ENCODE measurements at places on chromosomes 1 and 21.

- peak; percentile 89 for DNase-seq
Observed at GRCh38 chr1:56578963-56579875, at the start of gene PLPP3. TSS of gene PLPP3 (minus strand) at chr1:56579563. CDS start at chr1:56579016, 547 bp downstream.

DNA sequence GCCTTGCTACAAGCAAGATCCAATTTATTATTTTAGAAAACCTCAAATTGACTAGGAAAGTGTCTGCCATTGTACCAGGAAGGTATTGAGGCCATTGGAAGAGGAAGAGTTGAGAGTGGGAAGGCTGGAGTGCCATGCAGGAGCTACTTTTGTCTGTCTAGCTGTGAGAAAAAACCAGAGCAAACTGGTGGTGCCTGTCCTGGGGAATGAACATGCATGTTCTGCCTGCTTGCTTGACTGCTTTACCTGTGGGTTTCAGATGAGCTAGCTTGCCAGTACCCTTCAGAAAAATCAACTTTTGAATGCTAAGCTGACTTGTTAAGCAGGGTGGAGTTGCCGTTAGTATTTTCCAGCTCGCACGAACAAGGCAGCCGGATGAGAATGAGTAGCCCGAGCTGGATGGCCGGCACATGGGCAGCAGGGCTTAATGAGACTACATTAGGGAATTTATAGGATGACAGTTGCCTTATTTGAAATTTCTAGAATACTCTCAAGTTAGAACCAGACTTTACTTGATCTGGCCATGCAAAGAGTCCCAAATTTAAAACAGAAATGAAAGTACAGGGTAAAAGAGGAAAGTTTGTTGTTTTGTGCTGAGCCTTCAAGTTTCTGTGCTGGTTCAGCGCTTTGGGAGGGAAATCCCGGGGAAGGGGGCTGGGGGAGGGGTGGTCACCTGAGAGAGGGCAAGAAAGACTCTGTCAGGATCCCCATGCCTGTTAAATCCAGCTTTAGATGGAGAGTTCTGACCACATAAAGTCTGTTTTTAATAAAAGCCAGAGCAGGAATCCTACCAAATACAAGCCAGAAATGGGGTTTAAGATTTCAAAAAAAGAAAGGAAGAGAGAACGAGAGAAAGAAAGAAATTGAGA, 29.6 kb upstream of the C1orf105 start:
- DNase-seq, result no peak

DNA sequence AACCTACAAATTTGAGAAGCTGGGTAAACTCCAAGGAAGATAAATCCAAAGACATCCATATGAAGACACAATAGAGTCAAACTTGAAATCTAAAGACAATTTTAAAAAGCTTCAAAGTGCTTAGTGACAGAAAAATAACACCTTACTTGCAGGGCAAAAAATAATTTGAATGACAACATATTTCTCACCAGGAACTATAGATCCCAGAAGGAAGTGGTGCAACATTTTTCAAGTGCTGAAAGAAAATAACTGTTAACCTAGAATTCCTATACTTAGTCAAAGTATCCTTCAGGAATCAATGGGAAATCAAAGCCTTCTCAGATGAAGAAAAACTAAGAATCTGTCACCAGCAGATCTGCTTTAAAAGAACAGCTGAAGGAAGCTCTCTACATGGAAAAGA, 184.4 kb downstream of the HLX start:
- no peak for DNase-seq

GRCh38 chr1:72037745-72038343, 244.5 kb downstream of the NEGR1 start:
- DNase-seq, result peak; percentile 24

DNA sequence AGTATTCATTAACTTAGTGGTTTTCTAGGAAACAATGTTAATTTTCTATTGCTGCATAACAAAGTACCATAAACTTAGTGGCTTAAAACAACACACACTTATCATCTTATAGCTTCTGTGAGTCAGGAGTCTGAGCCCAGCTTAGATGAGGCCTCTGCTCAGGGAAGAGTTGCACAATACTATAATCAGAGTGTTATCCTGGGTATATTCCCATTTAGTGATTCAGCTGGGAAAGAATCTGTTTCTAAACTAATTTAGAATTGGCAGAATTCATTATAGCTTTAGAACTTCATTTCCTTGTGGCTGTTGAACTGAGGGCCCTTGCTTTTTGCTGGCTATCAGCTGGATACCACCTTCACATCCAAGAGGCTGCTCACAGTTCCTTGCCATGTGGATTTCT, 515.5 kb downstream of the BRINP3 start:
- peak; percentile 93 for DNase-seq

- no peak for DNase-seq
Observed at GRCh38 chr1:204829133-204829825, 41.4 kb upstream of the NFASC start.

GRCh38 chr21:35382696-35383095, 333.6 kb upstream of the RUNX1 start:
- peak; percentile 30 for DNase-seq

- no peak for DNase-seq
Observed at GRCh38 chr1:116203920-116204319, 92.7 kb downstream of the MAB21L3 start.

DNA sequence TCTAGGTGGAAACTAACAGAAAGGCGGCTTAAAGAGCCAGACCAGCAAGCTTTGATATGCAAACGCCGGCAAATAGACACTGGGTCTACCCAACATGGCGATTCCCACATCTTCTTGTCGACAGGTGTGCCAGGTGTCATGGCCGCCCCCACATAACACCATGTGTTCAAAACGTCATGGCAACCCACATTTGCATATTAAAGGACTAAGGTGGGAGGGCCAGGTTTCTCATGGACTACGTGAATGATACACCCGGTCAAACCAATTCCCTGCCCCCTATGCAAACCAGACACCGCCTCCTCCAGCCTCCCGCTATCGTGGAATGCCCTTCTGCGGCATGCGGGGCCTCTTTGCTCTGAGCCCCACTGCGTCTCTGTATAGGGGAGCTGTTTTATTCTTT, 41.3 kb downstream of the ICOSLG start:
- DNase-seq, result no peak

DNA sequence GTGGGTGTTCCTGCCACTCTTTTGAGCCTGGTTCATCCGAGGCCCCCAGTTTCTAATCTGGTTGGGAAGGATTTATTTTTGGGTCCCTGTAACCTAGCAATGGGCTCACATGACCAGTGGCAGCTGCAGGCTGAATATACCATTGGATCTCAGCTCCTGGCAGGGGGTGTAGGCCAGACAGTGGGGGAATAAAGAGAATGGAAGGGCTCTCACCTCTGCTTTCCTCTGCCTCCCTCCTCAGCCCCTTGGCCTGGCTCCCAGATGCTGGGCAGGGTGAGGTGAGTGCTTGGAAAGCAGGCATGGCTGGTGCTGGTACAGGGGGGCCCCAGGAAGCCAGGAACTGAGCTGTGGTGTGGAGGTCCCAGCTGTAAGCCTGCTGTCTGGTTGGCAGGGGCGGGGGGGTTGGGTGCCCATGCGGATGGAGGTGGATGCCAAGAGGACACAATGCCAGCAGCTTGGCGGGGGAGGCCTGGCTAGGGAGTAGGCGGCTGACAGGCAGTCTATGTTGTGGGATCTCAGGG, 3.6 kb upstream of the GPR61 start:
- no peak for DNase-seq

- DNase-seq, result peak; percentile 75
Observed at GRCh38 chr21:27817074-27817473, 850.2 kb upstream of the ADAMTS5 start.

GRCh38 chr1:24567792-24568388, 12.0 kb downstream of the NCMAP start:
- no peak for DNase-seq

GRCh38 chr1:247146671-247147070, 25.1 kb downstream of the ZNF124 start:
- DNase-seq, result no peak

DNA sequence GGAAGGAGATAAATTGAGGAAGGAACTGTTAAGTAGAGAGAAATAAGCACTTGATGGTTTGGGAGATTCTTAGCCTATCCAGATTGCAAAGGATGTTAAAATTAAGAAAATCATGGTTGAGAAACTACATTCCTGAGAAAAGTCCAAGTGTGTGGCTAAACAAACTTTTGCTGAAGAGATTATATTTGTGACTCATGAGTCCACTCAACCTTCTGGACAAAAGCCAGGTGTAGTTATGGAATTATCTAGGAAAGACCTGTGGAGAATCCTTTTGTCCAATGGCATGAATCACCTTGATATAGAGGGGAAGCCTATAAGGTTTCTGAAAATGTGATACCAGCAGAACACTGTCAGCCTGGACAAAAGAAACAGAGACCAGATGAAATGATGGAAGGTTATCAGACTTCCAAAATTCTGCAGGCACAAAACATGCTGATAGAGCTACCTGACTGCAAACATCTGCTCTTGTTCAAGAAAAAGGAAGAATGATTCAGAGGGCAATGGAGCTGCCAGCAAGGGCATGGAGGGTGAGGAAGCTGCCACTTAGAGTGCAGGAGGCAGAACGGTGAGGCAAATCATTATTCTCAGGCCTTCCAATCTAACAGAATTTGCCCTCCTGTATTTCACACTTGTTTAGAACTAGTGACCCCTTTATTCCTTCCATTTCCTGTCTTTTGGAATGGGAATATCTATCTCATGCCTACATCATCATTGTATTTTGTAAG, 300.6 kb upstream of the PRMT6 start:
- no peak for DNase-seq

GRCh38 chr21:17435565-17436543, 77.0 kb upstream of the CXADR start:
- DNase-seq, result no peak

GRCh38 chr1:18495635-18496034, 14.9 kb downstream of the KLHDC7A start:
- no peak for DNase-seq

DNA sequence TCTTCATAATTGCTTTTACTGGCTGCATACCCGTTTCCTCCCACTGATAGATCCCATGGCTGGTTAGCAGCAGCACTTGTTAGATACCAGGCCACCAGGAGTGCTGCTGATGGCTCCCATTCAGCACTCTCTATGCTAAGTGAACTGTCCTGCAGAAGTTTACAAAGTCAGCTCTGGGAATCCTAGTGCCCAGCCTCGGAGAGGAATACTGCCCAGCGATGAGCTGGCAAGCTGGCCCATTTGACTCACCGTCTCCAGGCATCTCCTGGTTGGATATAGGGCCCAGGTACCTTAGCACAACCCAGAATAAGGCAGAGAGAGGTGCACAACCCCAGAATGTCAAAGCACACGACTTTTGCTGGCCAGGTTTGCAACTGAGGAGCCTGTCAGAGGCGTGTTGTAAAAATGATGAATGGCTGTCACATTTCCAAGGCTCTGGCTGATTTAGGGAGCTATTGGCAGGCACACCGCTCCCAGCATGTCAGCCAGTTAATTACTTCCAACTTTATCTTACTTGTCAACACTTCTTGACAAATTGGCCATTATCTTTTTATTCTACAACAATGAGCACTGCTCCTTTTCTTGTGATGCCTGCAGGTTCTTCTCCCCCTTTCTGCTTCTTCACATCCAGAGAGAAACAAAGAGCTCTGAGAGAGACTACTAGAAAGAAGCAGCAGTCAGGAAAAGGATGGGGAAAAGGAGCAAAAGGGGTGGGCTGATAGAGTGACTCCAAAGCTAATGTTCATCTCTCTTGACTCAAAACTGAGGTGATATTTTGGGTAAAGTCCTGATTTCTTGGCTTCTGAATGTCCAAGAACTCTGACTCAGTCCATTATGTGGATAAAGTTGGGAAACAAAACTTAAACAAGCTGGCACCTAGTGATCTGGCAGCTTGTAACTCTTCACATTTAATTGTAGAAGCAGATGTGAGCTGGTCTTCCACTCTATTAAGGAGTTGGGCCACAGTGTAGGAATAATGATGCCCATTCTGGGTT, 10.8 kb upstream of the ANGPTL7 start:
- DNase-seq, result no peak

DNA sequence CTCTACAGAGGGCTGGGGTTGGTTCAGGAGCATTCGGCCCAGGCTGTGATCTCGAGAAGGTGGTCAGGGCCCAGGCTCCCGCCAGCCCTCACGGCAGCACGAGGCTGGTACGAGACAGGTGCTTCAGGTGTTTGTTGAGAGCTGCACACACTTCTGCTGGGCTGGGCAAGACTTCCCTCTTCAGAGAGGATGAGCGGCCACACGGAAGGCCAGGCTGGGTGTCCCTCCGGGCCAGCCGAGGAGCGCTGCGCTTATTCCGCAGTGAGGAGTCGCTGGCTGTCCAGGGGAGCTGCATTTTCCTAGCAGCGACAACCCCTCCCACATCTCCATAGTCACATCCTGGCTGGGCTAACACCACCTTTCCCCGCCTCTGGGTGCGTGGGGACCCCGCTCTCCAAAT, 50.5 kb downstream of the PDE9A start:
- no peak for DNase-seq

- DNase-seq, result peak; percentile 38
Observed at GRCh38 chr1:214378492-214378891, 97.5 kb downstream of the SMYD2 start.

DNA sequence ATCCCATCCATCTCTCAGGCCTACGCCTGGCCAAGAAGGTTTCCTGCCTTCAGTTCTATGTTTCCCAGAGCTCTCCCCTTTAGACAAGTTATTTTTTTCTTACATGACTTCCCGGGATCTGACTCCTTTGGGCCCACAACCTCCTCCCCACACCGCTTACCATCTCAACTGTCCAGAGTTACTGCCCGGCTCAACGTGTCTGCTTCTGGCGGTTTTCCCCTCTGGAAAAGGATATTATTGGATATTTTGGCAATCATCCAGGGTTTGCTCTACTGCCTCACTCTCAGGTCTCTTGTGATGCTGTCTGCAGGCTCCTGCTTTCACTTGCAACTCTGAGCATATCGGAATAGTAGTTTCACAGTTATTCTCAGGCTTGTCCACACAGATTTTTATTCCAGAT, 318.2 kb upstream of the CAMK1G start:
- no peak for DNase-seq

DNA sequence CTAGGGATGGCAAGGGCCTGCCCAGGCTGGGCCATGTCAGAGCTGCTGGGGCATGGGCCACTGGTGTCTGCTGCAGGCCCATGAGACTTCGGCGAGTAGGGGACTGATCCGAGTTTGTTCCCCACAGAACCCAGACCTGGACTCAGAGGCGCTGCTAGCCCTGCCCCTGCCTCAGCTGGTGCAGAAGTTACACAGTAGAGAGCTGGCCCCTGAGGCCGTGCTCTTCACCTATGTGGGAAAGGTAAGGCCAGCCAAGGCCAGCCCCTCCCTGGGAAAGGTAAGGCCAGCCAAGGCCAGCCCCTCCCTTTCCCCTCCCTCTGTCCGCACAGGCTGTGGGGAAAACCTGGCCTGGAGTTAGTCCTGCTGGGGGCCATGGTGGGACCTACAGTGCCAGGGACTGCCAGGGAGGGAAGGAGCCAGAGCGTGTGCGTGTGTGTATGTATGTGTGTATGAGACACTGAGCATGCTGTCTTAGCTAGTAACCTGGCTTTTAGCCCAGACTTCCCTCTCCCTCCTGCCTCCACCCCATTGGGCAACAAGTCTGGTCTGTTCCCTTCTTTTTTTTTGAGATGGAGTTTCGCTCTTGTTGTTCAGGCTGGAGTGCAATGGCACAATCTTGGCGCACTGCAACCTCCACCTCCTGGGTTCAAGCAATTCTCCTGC, 8.0 kb downstream of the FAAH start:
- DNase-seq, result peak; percentile 98

GRCh38 chr1:160143695-160144094, 7.7 kb upstream of the ATP1A4 start:
- DNase-seq, result no peak
